ENCODE measurements at places on chromosomes 16 and 17. TPM values are rescaled to one million over a fixed set of nuclear protein-coding genes. Genes with fewer than 3 reads are reported as not detected.

DNA sequence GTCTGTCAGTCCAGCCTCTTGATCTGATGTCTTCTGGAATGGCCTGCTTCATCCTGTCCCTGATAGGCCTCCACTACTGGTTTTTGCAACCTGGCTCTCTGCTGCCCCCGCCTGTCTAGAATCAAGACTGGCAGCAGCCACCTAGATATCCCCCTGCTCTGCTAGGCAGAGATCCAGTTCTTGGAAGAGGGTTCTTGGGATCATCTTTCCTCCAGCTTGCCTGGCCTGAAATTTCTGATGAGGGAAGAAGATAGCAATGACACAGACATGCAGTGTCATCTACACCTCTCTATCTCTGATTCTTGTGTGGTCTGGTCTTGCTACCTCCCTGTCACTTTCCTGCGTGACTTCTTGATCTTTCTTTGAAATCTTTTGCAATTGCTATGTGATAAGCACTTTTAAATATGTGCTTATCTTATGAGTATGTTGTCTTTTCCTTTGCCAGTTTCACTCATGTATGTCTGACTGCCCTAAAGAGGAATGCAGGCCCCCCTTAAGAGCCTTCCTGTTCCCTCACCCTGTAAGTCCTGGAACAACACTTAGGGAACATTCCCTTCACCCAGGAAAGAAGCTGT is 20.3 kb upstream of the NFATC3 start:
- DNase-seq: peak; percentile 51

DNA sequence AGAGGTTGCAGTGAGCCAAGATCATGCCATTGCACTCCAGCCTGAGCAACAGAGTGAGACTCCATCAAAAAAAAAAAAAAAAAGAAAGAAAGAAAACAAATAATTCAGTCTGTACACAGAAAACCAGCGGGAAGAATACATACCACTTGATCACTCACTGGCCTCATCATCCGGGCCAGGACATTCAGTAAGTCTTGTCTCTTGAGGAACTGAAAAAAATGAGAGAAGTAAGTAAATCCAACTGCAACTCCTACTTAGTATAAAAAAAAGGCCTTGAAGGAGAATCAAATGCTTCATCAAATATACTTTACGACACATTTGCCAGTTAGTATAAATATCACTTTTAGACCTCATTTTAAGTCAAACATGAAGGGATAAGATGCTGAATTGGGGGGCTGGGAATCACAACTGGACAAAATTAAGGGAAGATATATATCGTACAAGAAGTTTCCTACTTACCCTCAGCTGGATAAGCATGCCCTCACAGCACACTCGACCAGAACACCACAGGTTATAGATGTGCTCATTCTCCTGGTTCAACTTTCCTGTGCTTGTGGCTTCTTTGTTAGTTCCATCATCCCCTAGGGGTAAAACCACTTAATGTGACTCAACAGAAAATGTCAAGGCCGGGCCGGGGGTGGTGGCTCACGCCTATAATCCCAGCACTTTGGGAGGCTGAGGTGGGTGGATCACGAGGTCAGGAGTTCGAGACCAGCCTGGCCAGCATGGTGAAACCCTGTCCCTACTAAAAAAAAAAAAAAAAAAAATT is 12.4 kb downstream of the CCDC47 start:
- no peak for DNase-seq

GRCh38 chr17:17722081-17722905 is 41.0 kb downstream of the RAI1 start:
- DNase-seq: no peak

- DNase-seq: peak; percentile 26
These were observed 668 bp downstream of the ATPAF2 start for GRCh38 chr17:18038149-18038850.

DNA sequence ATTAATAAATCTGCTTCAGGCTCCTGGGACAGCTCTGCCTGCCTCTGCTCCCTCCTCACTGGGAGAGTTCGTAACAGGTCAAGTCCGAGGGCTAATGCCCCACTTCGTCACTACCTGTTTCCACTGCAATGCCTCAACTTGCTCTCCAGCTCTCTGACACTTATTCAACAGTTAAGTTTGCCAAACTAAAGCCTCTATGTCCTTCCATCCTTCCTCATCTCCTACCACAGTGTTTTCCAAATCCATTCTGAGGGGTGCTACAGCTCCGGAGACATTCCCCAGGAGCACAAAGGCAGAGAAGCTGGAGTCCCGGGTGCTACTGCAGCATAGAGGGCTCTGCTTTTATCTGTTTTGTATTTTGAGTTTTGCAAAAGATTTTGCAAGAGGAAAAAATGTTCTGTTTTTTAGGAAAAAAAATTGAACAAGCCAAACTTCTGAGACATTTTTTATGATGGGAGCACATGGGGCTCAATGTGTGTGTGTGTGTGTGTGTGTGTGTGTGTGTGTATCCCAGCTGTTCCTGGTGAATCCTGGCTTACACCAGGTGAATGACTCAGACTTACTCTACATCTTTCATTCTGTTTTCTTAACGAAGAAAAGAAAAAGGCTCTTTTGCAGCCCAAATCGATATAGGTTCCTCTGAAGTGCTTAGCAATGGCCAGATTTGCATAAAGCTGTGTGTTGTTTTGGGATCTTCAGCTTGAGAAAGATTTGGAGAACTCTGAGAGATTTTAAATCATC is 46.1 kb upstream of the MYOCD start:
- DNase-seq: no peak

DNA sequence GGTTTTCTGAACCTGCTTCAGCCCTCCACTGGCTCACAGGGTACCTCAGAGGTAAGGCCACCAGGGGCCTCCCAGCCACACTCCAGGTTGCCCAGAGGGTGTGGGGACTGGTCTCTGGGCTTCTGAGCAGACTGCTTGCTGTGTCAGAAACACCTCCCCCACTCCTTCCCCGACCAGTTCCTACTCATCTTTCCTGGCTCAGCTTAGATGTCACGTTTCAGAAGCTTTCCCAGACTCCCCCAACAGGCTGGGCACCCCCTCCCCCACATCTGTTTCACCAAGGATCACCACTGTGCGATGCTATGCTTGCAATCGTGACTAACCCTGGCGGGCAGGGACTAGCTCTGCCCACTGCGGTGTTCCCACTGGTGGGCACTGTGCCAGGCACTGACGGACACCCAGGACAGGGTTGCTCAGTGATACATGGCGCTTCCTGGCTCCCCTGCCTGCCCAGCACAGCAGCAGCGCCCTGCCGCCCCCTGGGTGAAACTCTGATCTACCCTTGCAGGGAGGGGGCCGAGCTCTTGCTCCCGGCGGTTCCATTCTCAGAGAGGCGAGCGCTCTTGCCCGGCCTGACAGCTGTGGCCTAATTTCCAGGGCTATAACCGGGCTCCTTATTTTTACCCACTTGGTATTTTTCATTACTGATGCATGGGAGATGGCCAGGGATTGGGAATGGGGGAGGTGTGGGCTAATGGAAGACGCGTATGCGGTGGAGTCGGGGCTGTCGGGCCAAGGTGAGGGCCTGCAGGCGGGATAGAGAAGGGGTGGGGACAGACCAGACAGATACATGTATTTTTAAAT is 29.4 kb upstream of the MTSS2 start:
- DNase-seq: peak; percentile 99

- DNase-seq: no peak
These were observed 128.2 kb downstream of the ZNF778 start for GRCh38 chr16:89345642-89346150.

DNA sequence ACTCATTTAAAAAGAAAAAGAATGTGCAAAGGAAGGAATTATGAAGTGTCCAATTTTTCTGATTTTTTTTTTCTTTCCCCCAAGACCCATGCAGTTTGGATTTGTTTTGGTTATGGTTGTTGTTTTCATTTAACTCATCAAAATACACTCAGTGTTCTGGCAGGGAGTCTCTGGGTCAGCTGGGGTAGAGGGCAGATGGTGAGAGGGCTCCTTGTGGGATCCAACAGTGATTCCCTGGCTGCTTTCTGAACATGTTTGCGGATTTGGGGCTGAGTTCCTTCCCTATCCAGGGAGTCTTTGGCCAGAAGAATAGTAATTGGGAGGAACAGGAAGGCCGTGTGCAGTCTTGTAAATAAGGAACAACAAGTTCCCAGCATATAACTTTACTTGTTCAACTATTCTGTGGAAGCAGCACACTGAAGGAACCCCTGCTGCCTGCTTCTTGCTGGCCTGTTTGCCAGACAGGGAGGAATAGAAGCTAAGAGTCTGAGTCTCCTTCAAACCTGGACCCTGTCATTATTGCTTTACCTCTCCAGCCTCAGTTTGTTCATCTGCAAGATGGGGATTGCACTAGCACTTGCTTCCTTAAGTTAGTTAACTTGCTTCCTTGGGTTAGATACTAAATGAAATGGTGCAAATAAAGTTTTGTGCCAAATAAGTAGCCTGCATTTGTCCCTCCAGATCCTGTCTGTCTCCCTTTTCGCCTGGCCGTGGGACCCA is 32.1 kb downstream of the C17orf67 start:
- DNase-seq: no peak

DNA sequence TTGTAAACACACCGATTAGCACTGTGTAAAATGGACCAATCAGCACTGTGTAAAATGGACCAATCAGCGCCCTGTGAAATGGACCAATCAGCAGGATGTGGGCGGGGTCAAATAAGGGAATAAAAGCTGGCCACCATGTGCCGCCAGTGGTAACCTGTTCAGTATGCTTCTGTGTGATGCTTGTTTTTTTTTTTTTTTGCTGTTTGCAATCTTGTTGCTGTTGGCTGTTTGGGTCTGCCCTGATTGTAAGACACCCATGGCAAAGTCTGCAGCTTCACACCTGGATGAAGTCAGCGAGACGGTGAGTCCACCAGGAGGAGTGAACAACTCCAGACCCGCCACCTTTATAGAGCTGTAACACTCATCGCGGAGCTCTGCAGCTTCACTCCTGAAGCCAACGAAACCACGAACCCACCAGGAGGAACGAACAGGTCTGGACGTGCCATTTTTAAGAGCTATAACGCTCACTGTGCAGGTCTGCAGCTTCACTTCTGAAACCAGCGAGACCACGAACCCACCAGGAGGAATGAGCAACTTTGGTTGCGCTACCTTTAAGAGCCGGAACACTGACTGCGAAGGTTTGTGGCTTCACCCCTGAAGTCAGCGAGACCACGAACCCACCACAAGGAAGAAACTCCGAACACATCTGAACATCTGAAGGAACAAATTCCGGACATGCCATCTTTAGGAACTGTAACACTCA is 85.0 kb upstream of the MED9 start:
- no peak for DNase-seq

- DNase-seq: no peak
These were observed 60.6 kb upstream of the DNAH17 start for GRCh38 chr17:78637643-78638420.

DNA sequence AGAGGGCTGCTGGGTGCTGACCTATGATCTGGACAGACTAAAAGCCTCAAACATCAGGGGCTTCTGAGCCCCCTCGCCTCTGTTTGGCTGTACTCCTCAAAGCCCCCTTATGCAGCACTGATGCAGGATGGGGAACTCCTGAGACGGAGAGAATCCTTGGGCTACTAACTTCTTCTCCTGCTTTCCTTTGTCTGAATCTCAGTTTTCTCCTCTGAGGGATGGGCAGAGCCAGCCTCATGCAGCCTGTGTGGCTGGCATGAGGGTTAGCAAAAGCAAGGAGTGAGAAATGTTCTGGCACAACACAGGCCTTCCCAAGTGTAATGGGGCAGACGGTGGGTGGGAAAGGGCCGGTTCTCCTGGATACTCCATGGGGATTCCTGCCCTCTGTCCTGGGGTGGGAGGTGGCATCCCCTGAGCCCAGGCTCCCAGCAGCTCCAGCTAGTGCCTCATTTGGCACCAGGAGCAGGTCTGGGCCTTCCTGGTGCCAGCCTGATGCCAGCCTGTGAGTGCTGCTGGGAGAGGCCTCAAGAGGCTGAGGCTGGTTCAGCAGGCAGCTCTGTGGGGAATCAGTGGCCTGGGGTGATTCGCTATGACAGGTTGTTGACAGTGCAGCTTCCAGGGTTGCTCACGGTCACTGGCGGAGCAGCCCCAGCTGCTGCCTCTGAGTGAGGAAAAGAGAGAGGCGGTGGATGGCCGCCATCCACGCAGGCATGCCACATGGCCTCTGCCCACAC is 4.0 kb upstream of the BRD7 start:
- peak; percentile 61 for DNase-seq

- no peak for DNase-seq
These were observed 4.8 kb downstream of the TAF1C start for GRCh38 chr16:84182104-84182503.

Gene TNRC6C
- 0.52 TPM for total RNA-seq

Data from renal cortical epithelial cell (primary cell).